ENCODE measurements at places on chromosomes 2 and 18. TPM values are rescaled to one million over a fixed set of nuclear protein-coding genes. Genes with fewer than 3 reads are reported as not detected.
A peak's percentile ranks its signal among the peaks of the same experiment; 100 is the strongest.

The POLE4 gene
- 16.7 TPM for polyA plus RNA-seq

GRCh38 chr18:13239171-13239956 lies 20.8 kb downstream of the LDLRAD4 start:
- no peak for DNase-seq

DNA sequence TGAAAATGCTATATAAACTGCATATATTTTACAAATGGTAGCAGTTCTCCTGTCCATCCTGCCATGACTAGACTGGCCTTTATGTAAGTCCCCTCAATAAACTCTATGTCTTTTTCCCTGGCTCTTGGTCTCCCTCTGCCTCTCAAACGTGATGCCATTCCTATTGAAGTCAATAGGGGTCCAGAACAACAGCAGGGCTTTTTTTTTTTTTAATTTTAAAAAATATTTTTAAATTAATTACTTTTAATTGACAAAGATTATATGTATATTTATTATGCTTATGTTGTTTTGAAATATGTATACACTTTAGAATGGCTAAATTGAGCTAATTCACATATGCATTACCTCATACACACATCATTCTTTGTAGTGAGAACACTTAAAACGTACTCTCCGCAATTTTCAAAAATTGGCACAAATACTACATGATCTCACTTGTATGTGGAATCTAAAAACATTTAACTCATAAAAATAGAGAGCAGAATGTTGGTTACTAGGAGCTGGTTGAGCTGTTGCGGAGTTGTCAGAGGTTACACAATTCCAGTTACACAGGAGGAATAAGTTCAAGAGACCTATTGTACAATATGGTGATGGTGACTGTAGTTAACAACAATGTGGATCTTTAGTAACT lies 123.1 kb downstream of the LRRTM4 start:
- no peak for DNase-seq

GRCh38 chr18:45353530-45353929 lies 261.7 kb upstream of the SLC14A2 start:
- DNase-seq: no peak

DNA sequence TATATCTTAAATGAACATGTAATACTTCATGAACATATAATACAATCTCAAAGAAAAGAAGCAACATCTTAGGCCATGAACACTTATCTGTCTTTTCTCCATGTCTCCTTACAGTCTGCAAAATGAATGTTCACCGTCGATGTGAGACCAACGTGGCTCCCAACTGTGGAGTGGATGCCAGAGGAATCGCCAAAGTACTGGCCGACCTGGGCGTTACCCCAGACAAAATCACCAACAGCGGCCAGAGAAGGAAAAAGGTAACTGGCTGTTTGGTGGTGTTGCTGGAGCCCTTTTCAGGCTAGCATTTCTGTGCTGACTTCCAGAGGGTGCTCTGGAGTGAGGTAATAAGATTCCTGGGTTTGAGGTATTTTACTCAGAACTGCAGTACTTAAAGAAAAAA lies 295.9 kb upstream of the EPAS1 start:
- DNase-seq: peak; percentile 16

- DNase-seq: no peak
Measured at GRCh38 chr2:90221300-90221651, 1529.8 kb downstream of the RPIA start.

All from H1 (cell line).